ENCODE measurements at places on chromosomes 3 and 15. TPM values are rescaled to one million over a fixed set of nuclear protein-coding genes. Genes with fewer than 3 reads are reported as not detected.

ACSBG1 gene
- 0.26 TPM for total RNA-seq

DNA sequence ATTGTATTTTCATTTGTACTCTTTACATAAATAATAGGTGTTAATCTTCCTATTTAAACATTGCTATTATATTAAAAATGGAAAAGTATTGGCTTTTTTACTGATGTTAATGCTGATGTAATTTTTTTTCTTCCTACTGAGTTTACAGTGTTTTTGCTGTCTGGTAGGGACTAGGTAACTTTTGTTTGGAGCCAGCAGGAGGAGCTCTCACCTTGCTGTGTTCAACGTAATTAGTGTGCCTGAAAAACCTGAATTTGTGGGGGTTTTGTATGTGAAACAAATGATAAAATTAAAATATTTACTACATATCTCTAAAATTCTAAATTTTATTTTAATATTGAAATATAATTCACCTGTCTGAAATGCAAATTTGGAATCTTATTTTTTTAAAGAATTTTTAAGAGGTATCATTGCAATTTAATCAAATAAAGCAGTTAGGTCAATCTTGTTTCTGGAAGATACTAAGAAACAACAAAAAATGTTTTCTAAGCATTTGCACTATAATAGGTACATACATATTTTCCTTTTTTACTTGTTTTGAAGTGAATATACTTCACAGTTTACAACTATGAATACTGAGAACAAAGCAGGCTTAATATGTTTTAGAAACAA lies 48.8 kb downstream of the EPHA6 start:
- H3K36me3 ChIP-seq, result no peaks in the 10 kb centered on the region
- no peak for DNase-seq
- H3K27me3 ChIP-seq, result no peaks in the 10 kb centered on the region
- no peaks in the 10 kb centered on the region for H3K4me1 ChIP-seq
- no peak overlapping the region for H3K27ac ChIP-seq

DNA sequence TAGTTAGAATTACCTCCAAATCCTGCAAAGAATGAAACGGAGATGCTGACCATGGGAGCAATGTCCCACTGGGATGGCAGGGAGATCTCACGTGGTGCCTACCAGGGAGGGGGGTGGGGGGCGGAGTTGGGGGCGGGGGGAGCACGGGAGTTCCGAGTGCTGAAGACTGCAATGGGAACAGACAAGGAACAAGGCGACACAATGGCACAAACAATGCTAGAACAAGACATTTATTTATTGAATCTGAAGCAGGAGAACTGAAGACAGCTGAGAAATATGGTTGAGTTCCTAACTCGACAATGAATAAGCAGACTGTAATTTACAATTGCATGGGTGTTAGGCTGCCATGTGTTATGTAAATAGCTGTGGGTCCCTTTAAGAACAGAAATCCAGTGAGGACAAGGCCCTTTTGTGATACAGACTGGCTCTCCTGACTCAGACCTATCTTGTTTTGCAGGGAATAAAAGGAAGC lies 91.2 kb downstream of the AQP9 start:
- H3K4me3 ChIP-seq, result no peak overlapping the region
- no peak for DNase-seq
- H3K36me3 ChIP-seq, result no peaks in the 10 kb centered on the region
- H3K27me3 ChIP-seq, result no peaks in the 10 kb centered on the region

GOLGA8M gene
- total RNA-seq, result 1.9 TPM

COLQ gene
- 9.6 TPM for total RNA-seq

CMTM8 gene
- 1.0 TPM for total RNA-seq
